ENCODE measurements at places on chromosomes 6 and 20.

DNA sequence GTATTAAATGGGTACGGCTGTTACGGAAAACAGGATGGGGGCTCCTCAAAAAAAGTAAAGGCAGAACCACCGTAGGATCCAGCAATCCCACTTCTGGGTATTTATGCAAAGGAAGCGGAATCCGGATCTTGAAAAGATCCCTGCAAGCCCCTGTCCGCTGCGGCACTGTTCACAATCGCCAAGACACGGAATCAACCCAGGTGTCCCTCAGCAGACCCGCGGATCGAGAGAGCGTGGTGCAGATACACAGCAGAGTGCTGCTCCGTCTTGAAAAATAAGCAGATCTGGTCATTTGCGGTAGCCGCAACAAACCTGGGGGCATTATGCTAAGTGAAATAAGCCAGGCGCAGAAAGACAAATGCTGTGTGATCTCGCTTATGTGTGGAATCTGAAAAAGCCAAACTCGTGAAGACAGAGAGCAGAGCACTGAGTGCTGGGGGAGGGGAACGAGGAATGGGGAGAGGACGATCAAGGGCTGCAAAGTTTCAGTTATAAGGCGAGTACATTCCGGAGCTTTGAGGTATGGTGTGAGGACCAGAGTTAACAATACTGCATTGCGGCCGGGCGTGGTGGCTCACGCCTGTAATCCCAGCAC lies 41.3 kb downstream of the NTSR1 start:
- no peak for DNase-seq

- DNase-seq = no peak
These were observed 6.2 kb downstream of the DIDO1 start for GRCh38 chr20:62920039-62920645.

- no peak for DNase-seq
These were observed 99.0 kb downstream of the QRSL1 start for GRCh38 chr6:106728296-106728870.

- no peak for DNase-seq
These were observed 4.6 kb upstream of the DSTN start for GRCh38 chr20:17565169-17565845.

DNA sequence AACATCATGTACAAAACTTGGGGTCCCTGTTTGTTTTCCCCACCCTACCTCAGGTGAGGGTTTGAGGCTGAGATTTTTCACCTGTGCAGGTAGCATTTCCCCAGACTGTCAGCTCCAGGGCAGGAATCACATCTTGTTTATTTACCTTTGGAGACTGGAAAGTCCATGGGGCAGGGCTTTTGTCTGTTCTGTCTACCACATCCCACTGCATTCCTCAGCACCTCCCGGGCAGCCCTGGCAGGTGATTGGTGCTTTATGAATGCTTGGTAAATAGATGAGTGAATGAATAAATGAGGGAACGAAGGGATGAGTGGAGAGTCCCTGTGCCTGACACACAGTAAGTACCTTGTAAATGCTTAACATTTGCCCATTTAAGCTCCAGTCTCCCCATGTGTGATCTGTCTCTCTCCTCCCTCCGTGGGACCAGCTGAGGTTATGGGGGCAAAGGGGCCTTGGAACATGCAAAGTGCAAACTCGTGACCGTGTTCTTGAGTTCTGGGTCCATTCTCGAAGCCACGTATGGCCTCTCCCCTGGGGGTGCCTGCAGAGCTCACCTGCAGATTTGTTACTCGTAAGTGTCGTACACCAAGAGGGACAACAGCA lies 69.7 kb upstream of the PMEPA1 start:
- no peak for DNase-seq
